HCT116 (cell line): ENCODE measurements at places on chromosomes 3 and 15. TPM values are rescaled to one million over a fixed set of nuclear protein-coding genes. Genes with fewer than 3 reads are reported as not detected.
A peak's percentile ranks its signal among the peaks of the same experiment; 100 is the strongest.

GRCh38 chr3:13484851-13485590 lies 4.9 kb downstream of the HDAC11 start:
- peak; percentile 52 for DNase-seq

- no peak for DNase-seq
Measured at GRCh38 chr3:70565861-70566260, 253.4 kb upstream of the MDFIC2 start.

- no peak for DNase-seq
Measured at GRCh38 chr3:189573004-189573403, 58.2 kb upstream of the TP63 start.

DNA sequence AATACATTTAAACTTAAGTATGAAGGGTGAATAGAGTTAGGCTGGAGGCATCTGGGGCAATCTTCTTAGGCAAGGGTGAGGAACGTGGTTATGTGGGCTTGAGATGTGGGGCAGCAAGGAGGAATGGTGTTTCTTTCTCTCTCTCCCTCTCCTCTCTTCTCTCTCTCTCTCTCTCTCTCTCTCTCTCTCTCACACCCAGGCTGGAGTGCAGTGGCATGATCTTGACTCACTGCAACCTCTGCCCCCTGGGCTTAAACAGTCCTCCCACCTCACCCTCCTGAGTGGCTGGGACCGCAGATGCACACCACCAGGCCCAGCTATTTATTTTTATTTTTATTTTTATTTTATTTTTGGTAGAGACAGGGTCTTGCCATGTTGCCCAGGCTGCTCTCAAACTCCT lies 4.0 kb upstream of the MGA start:
- DNase-seq: no peak

GRCh38 chr3:158731938-158732855 lies at the start of gene RARRES1:
RARRES1 (minus strand) TSS chr3:158732457; CDS start chr3:158732415, 42 bp downstream.
- no peak for DNase-seq

DNA sequence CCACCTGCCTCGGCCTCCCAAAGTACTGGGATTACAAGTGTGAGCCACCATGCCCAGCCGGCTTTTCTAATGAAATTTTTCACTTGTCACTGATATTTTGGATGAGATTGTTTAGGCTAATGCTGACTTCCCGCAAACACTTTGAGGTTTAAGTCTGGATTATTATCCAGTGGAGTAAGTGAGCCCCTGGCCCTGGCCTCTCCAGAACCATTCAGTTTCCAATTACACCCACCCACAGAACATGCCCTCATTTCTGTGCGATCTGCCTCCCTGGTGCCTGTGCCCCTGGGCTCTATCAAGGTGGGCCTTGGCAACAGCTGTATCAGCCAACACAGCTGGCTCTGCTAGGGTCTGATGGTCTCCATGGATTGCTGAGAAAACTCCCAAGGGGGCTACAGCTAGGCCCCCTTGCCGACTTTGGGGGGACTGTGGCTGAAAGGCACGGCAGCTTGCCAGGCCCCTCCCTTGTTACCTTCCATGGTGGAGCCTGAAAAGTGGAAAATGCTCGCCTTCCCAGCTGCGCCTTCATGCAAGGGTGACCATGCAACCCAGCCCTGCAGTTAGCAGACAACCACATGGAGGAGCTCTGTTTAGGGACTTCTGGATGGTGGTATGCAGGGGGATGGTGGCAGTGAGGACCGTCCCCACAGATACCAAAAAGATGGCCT lies 288.9 kb downstream of the FAM43A start:
- no peak for DNase-seq

Gene KY
- not detected for total RNA-seq

Gene POLQ
- total RNA-seq: 12.3 TPM
